ENCODE measurements at places on chromosomes 5 and 9.

DNA sequence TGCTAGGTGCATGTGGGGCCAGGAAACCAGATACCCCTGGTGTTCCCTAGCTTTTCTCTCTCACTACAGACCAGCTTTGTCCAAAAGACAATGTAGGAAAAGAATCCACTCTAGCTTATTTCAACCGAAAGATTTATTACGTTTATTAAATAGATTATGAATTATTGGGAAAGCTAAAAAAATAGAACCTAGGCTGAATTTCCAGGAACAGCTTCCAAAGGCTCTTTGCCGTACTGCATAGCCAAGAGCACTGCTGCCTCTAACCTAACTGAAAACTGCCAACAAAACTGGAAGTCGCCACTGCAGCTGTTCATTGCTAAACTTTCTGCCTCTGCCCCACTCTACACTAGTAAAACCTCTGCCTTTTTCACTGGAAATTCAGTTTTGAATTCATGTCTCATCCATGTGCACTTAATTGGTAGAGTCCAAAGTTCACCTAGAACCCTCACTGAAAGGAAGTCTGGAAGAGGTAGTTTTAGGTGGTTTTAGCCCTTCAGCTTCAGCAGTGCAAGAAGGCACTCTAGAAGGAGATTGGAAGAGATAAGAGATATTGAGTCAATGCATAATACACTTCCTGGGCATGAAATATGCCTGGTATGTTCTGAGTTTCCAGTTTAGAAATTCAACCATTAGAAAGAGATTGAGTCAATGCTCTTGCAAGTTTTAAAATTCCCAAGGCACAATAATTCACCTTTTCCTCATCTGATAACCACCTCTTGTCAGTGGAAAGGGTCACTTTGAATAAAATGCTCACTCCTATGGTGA, 927.9 kb downstream of the MAT2B start:
- no peak for DNase-seq

GRCh38 chr5:135703016-135703550, 124.3 kb upstream of the CXCL14 start:
- DNase-seq = no peak

DNA sequence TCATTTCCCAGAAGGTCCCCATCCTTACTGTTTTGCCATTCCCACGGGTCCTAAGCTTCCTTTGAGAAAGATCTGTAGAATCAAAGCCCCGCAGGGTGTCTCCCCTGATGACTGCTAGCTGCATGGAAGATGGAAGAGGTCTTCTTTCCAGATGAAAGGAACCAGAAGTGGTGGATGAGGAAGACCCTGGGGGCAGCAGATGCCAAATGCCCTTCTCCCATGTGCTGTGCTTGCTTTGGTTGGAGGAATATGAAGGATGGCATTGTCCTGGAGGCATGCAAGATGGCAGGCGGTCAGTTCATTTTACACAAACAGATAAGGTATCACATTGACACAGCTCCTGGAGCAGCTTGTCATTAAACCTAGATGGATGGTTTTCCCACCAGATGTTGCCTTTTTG, 25.8 kb upstream of the CER1 start:
- DNase-seq = no peak

DNA sequence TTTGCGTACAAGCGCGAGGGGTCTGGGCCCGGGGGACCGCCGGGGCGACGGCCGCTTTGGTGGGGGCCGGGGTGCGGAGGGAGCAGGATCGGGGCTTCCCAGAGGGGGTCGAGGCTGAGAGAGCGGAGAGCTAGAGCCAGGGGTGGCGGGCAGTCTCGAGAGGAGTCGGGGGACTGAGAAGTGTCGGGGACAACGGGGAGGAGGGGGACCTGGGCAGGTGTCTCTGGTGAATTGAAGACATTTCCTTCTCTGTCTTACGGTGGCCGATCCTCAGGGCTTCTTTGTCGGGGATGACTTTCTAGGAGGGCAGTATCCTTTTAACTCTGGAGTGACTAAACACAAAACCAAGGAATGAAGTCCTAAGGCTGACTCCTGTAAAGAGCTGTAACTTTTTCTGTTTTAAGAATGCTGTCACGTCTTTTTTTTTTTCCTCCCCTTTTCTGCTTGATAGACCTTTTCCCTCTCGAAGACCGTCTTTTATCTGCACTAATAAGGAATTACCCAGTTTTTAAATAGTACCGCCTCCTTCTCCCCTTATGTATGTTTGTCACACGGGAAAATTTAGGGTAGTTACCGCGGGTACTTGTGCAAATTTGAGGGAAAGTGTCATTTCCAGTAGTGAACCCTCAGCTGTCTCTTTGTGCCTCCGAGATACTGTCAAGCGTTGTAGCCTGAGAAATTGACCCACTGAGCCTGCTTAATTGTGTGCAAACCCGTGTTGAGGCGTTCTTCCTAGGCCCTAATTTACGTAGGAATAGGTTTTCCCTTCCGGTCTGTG, 822 bp downstream of the DENND4C start:
- DNase-seq = no peak

- DNase-seq = peak; percentile 58
Measured at GRCh38 chr5:33679791-33680190, 212.0 kb downstream of the ADAMTS12 start.

GRCh38 chr9:76537150-76537646, 78.2 kb downstream of the GCNT1 start:
- DNase-seq = no peak

DNA sequence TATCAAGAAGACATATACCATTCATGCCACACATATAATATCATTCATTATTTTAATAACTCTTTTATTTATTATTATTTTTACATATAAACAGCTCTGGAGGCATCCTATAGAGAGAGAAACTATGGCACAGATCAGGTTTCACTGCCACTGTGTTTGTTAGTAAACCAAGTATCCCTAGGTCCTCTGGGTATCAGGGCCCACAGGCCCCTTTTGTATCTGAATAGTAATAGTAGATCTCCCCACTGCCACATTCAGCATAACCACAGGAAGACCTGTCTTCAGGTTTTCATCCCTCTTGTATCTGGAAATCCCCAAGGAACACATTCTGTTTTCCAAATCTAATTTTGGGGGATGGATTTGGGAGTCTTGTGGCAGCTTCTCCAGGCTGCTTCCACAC, 94.0 kb downstream of the SPATA31D1 start:
- no peak for DNase-seq

DNA sequence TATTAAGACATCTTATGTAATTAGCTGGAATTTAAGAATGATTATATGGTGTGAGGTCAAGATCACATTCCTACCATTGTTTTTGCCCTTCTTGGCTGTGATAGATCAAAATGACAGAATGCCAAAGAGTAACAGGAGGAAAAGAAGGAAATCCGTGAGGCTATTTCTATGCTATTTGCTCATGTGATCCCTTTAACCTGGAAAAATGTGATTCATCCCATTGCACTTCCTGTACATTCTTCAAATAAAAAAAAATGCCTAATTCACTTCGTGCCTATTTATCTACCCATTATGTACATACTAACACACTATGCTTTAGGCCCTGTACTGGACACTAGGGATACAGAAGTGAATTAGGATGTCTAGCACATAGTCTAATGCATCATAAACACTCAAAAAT, 154.1 kb upstream of the PAPPA start:
- DNase-seq = no peak

- DNase-seq = no peak
Measured at GRCh38 chr5:52598968-52599367, 188.7 kb upstream of the ITGA1 start.

DNA sequence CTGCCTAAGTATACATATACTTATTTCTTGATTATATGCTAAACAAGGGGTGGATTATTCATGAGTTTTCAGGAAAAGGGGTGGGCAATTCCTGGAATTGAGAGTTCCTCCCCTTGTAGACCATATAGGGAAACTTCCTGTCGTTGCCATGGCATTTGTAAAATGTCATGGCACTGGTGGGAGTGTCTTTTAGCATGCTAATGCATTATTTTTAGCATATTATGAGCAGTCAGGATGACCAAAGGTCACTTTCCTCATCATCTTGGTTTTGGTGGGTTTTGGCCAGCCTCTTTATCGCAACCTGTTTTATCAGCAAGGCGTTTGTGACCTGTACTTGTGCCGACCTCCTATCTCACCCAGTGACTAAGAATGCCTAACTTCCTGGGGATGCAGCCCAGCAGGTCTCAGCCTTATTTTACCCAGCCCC, 80.9 kb downstream of the ALDH7A1 start:
- DNase-seq = no peak

DNA sequence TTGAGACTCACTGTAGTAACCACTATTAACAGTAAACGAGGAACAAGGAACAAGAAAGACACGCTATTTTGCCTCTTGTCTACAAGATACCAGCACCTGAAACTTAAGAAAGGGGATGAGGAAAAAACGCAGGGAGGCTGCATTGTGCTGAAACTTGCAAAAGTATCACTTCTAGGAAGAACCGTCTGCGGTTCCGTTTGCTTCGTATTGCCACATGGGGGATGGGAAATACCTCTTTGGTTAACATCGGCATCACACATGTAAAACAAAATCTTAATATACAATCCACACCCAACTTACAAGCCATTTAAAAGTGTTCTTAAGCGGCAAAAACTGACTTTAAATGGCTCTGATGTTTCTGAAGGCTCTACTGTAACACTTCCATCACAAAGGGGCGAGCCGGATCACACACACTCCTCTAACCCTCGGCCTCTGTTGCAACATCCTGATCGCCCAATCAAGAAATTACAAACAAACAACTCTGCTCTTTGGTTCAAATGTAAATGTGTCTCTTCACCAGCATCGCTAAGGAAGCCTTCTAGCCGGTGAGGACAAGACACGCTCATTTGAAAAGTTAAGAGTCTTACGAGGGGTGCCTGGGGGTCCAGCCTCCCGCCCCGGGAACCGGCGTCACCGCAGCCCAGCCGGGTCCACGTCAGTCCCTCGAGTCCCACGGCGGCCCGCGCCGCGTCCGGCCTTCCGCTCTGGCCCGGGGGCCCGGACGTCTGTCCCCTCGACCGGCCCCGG, 621 bp downstream of the SEC16A start:
- DNase-seq = no peak

DNA sequence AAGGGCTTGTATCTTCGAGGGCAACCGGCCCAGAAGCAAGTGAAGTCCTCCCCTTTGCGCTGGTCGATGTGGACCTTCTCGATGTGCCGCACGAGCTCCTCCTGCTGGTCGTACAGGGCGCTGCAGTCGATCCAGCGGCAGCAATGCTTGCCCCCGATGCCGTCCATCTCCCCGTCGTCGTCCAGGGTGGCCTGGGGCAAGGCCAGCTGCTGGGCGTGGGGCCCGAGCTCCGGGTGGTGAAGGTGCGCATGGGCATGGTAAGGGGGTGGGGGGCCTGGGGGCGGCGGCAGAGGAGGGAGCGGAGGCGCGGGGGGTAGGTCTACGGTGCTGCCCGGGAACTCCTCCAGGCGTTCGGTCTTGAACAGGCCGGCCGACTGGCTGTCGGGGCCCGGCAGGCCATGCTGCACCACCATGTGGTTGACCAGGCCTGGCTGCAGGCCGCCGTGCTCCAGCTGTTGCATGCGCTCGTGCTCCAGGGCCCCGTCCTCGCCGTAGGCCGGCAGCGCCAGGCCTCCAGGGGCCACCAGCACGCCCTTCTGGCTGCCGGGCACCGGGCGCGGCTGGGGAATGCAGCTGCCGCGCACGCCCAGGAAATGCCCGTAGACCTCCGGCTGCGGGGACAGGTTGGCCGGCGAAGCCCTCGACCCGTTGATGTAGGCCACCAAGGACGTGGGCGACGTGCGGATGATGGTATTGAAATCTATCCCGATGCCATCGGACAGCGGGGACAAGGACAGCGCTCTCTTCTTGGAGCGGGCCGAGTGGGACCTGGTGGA, 181.8 kb downstream of the GLIS3 start:
- no peak for DNase-seq

- DNase-seq = no peak
Measured at GRCh38 chr9:99231711-99232110, 9.6 kb downstream of the SEC61B start.

Data from GM04504 (cell line).